ENCODE measurements at places on chromosomes 2 and 18.

DNA sequence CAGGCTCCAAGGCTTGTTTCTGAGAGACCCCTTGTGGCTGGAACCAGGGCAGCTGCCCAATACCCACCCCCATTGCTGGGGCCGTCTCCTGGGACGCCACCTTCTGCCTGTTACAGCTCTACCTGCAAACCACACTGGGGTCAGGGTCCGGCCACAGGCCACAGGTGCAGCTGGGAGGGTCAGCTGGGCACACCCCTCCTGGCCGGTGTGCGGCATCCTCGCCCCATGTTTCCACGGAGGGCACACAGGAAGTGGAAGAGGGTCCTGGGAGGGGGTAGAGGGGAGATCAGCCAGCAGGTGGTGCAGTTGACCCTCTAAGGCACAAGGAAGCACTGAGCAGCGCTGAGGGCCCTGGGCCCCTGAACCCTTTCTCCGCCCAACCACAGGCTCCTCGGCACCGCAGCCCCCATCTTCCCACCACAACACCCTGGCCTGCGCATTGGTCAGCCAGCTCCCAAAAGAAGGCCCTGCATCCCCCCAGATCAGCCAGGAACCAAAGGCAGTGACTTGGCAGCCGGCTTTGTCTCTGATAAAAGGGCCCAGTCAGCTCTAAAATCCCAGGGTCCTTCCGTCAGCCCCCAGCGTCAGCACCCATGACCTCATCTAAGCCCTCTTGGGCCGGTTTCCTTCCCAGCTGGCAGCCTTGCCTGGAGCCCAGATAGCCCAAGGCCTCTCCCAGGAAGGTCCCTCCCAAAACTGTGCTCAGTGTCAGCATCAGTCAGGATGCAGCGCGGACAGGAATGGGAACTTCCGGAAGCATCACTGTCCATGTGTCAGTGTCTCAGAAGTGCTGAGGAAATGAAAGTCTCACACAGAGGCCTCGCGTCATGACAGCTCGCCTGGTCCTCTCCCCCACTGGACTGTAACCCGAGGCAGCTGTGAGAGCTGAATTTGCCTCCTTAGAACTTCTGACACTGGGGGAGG lies 1.7 kb downstream of the ERFE start:
- no peak overlapping the region for H3K27ac ChIP-seq
- H3K4me1 ChIP-seq: no peaks in the 10 kb centered on the region
- H3K4me3 ChIP-seq: no peak overlapping the region
- no peaks in the 10 kb centered on the region for H3K36me3 ChIP-seq
- DNase-seq: peak; percentile 16

- no peak overlapping the region for H3K4me3 ChIP-seq
- H3K4me1 ChIP-seq: no peaks in the 10 kb centered on the region
- no peak for DNase-seq
- no peaks in the 10 kb centered on the region for H3K36me3 ChIP-seq
Measured at GRCh38 chr2:16745466-16745865, 79.8 kb upstream of the CYRIA start.

DNA sequence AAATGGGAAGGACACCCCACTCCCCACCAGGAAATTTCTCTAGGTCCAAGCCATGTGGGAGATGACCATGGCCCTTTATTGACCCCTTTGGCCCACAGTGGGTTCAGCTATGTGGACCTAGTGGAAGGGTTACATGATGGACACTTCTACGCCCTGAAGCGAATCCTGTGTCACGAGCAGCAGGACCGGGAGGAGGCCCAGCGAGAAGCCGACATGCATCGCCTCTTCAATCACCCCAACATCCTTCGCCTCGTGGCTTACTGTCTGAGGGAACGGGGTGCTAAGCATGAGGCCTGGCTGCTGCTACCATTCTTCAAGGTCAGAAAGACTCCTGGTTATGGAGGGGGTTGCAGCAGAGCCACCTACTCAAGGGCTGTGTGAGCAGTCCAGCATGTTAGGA lies 1.3 kb downstream of the STK16 start:
- no peaks in the 10 kb centered on the region for H3K36me3 ChIP-seq
- no peak overlapping the region for H3K4me3 ChIP-seq
- no peak overlapping the region for H3K27ac ChIP-seq
- DNase-seq: no peak
- no peaks in the 10 kb centered on the region for H3K27me3 ChIP-seq

- H3K4me3 ChIP-seq: no peak overlapping the region
- no peaks in the 10 kb centered on the region for H3K4me1 ChIP-seq
- H3K27ac ChIP-seq: no peak overlapping the region
- no peaks in the 10 kb centered on the region for H3K27me3 ChIP-seq
- no peak for DNase-seq
Measured at GRCh38 chr2:68189991-68190784, 32.5 kb downstream of the PNO1 start.

GRCh38 chr2:171578127-171578803 lies 56.0 kb downstream of the CYBRD1 start:
- no peaks in the 10 kb centered on the region for H3K27me3 ChIP-seq
- H3K4me3 ChIP-seq: no peak overlapping the region
- no peak for DNase-seq
- H3K4me1 ChIP-seq: no peaks in the 10 kb centered on the region
- H3K27ac ChIP-seq: no peak overlapping the region

DNA sequence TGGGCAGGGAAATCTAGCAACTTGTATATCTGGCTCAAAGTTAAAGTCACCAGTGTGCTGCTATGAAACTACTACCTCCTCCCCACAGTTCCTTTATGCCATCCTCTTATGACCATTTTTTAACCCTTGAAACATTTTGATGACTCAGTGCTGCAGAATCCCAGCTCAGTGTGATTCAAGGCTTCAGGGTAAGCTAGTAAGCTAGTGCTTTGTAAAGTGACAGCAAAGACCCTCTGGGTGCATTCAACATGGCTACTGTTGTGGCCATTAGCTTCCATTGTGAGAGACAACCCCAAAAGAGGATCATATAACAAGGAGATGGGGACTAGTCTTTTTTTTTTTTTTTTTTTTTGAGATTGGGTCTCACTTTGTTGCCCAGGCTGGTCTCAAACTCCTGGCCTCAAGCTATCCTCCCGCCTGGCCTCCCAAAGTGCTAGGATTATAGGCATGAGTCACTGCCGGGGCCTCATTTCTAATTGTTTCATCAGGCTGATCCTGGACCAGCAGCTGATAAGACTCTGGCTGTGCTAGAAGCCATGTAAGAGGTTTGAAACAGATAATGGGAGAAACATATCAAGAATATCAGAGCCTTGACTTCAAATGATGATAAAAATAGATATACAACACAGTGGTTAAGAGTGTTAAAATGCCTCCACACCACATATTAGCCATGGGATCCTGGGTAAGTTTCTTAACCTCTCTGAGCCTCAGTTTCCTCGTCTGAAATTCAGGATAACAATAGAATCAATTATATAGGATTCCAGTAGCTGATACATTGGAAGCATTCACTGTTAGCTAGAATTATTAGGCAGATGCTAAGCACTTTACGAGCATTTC lies 65.7 kb upstream of the RTN4 start:
- no peak overlapping the region for H3K4me3 ChIP-seq
- H3K27ac ChIP-seq: no peak overlapping the region
- H3K36me3 ChIP-seq: no peaks in the 10 kb centered on the region
- H3K4me1 ChIP-seq: peaks cover 35% of the 10 kb centered on the region
- H3K27me3 ChIP-seq: no peaks in the 10 kb centered on the region

GRCh38 chr2:227870710-227871374 lies 589 bp upstream of the DAW1 start:
- no peaks in the 10 kb centered on the region for H3K27me3 ChIP-seq
- peak overlapping the region; percentile 56 for H3K4me3 ChIP-seq
- peak overlapping the region; percentile 88 for H3K27ac ChIP-seq
- H3K36me3 ChIP-seq: no peaks in the 10 kb centered on the region
- DNase-seq: peak; percentile 58

DNA sequence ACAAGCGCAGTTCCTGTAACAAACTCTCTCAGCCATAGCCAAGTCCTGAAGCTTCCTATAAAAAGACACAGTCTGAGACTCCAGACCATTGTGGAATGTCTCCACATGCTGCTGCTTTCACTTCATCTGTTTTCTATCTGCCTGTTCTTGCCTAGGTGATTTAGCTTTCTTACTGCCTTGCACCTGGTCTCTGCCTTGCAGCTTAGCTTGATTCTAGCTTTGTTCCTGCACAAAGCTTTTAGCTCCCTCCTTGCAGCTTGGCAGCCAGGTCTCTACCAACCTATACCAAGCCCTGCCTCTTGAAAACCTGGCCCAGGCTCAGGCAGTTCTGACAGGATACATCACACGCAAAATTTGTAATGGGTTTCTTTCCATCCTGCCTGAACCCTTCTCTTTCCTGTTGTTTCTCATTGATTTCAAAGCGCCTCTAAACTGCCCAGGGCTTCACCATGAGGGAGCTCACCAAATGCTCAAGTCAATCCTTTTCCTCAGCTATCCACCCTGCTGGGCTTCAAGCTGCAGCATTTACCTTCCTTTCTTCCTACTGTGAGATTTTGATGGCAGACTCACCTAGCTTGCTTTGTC lies 941.3 kb upstream of the NXPH2 start:
- H3K36me3 ChIP-seq: no peaks in the 10 kb centered on the region
- no peak overlapping the region for H3K27ac ChIP-seq
- no peaks in the 10 kb centered on the region for H3K27me3 ChIP-seq

GRCh38 chr2:56348392-56349210 lies 164.8 kb downstream of the CCDC85A start:
- H3K27ac ChIP-seq: no peak overlapping the region
- H3K4me3 ChIP-seq: no peak overlapping the region
- DNase-seq: no peak
- H3K4me1 ChIP-seq: 0 out of 2 replicates have a peak, but pooled peaks cover 4% of the 10 kb centered on the region
- H3K27me3 ChIP-seq: no peaks in the 10 kb centered on the region

DNA sequence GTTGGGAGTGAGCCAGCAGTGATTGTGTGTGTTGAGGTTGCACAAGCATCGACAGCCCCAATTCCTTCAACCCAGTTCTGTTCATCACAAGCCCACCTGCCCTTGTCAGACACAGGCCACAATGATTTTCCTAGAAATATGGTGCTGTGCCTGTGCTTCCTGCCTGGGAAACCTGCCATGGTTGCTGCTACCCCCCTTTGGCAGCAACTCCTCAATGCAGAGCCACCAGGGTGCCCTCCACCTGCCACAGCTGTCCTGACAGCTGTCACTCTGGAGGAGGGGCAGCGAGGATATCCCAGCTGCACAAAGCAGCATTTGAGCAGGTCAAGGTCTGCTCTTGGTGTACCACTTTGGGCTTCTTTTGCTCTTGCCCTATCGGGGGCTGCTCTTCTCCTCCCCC lies 27.1 kb downstream of the SMIM21 start:
- no peak overlapping the region for H3K27ac ChIP-seq
- H3K36me3 ChIP-seq: no peaks in the 10 kb centered on the region
- no peak overlapping the region for H3K4me3 ChIP-seq
- no peaks in the 10 kb centered on the region for H3K27me3 ChIP-seq

Measured in Caco-2 (cell line).